ENCODE measurements at places on chromosomes 13 and 19.

DNA sequence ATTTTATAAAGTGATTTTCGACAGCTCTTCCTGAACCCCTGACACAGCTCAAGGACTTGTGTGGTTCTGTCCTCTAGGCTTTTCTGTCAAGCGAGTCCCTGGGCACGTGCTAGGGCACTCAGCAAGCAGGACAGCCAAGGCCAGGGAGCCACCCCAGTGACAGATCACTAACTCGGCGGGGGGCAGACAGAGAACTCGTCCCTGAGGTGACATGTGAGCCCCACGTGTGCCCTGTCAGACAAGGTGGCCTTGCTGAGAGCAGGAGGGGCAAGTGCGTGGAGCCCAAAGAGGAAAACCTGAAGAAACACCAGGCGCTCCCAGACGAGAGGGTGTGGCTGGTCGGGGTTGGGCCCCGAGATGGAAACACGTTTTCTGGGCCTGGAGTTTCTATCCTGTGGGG lies 4.9 kb downstream of the ETFB start:
- no peak for DNase-seq

DNA sequence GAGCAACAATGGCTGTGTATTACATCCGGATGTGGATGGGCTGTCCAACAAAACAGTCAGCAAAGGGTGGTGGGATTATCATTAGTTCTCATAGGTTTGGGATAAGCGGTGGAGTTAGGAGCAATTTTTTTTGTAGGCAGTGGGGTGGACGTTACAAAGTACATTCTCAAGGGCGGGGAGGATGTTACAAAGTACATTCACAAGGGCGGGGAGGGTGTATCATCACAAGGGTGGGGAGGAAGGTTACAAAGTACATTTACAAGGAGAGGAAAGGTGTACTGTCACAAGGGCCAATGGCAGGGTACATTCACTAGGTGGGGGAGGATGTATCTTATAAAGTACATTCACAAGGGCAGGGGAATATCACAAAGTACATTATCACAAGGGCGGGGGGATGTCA lies 20.8 kb upstream of the ZNF561 start:
- no peak for DNase-seq

DNA sequence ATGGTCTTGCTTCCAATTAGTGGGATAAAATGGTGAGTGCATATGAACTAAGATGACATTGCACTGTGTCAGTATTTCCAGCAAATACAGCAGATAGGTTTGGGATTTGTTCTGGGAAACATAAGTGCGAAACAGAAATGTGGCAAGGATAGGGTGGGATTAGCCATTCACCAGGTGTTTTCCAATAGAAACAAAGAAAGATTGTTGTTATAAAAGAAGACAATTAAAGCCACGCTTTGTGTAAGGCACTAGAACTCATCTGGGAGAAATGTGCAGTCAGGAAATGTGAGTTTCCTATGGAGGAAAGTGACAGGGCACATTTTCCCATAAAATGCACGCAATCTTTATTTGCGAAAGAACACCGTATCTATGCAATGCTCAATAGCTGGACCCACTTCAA lies 1547.8 kb downstream of the EFNB2 start:
- no peak for DNase-seq

- no peak for DNase-seq
Observed at GRCh38 chr13:95955255-95955654, 97.9 kb downstream of the UGGT2 start.

GRCh38 chr13:50599046-50599445 lies 244.4 kb downstream of the DLEU7 start:
- DNase-seq = no peak

GRCh38 chr19:4986056-4986455 lies 17.1 kb downstream of the KDM4B start:
- no peak for DNase-seq

GRCh38 chr19:31154021-31154420 lies 195.2 kb downstream of the TSHZ3 start:
- DNase-seq = no peak

DNA sequence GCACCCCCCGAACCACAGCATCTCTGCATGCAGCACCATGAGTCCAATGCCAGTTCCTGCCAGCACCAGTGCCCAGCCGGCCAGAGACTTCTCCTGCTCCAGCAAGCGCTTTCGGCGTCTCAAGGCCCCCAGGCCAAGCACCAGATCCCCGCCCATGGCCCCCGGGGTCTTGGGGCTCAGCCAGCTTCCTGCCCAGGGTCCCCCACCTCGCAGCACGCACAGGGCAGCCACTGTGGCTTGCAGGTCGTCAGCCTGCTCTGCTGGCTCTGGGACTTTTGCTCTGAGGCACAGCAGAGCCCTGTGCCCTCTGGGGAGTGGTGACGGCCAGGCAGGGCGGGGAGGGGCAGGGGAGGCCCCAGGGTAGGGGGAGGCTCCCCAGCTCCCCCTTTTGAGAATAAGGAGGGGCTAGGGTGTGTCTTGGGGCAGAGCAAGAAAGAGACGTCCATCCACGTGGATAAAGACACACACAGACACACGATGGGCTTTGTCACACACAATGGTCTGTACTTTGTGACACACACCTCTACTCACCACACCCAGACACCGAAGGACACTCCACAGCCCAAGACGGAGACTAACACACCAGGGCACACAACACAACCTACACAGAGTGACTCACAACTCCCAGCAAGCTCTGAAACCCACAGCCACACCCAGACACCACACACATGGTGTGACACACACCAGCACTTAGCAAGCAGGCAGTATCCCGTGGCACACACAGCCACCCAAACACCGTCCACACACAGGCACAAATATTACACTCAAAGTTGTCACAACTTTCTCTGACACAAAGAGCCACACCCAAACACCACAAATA lies at the start of gene KCNN4:
Gene KCNN4 (minus strand): TSS at position 268 of the 820 bp plus-strand sequence. CDS start 112 bp downstream, at position 156.
- peak; percentile 30 for DNase-seq

- no peak for DNase-seq
Observed at GRCh38 chr13:107475753-107476453, 739.4 kb downstream of the LIG4 start.

GRCh38 chr19:35512831-35513627 lies 420 bp downstream of the DMKN start:
- DNase-seq = no peak

DNA sequence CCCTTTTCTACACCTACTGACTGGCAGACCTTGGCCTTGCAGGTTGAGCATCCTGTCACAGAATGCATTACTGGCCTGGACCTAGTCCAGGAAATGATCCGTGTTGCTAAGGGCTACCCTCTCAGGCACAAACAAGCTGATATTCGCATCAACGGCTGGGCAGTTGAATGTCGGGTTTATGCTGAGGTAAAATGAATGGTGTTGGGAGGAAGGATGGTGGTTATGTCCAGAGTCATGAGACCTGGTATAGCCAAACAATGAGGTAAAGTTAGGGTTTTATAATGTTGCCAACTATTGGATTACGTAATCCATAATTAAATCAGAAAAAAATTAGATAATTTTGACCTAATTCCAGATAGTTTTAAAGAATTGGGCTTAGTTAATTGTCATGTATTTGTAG lies 212.5 kb downstream of the PCCA start:
- DNase-seq = no peak

DNA sequence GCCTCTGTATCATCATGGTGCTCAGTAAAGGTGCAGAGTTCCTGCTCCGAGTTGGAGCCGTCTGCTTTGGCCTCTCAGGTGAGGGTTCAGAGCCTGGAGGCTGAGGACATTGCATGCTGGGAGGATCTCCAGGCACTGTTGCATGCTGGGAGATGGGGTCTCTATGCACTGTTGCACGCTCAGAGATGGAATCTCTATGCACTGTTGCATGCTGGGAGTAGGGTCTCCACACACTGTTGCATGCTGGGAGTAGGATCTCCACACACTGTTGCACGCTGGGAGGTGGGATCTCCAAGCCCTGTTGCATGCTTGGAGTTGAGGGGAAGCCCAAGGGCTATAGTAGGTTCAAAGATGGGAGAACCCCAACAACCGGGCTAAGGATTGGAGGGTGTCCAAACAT lies 8.3 kb downstream of the CACNG6 start:
- no peak for DNase-seq

DNA sequence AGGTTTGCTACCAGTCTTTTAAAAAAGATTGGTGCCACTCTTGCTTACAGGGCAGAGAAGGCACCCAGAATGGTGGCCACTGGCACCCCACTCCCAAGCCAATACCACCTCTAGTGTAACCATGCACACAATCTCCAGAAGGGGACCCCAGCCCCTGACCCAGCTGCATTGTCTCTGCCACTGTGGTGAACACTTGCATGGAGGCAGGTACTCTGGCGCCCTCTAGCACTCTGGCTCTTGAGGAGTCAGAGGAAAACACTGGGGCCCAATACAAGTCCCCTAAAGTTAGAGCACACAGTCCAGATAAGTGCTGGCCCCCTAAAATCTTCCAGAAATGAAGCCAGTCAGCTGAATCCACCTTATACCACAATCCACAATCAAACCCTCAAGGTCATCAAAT lies 6.0 kb downstream of the ERVV-1 start:
- DNase-seq = no peak

DNA sequence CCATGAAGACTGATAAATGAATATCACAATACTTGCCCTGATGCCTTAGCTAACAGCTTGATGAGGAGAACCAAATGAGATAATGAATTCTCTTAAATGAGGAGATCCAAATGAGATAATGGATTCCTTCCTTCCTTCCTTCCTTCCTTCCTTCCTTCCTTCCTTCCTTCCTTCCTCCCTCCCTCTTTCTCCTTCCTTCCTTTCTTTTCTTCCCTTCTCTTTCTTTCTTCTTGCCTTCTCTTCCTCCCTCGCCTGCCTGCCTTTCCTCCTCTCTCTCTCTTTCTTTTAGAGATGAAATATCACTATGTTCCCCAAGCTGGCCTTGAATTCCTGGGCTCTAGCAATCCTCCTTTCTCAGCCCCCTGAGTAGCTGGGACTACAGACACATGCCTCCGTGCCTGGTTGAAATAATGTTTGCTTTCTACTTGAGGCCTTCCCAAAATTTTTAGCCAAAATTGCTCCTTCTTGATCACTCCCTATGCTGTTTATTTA lies 4.0 kb upstream of the SLAIN1 start:
- DNase-seq = no peak

- peak; percentile 79 for DNase-seq
Observed at GRCh38 chr13:106535552-106536243, at the start of gene EFNB2. Gene EFNB2, minus strand, starts transcription at chr13:106535662. Its CDS starts 698 bp downstream, at chr13:106534964.

DNA sequence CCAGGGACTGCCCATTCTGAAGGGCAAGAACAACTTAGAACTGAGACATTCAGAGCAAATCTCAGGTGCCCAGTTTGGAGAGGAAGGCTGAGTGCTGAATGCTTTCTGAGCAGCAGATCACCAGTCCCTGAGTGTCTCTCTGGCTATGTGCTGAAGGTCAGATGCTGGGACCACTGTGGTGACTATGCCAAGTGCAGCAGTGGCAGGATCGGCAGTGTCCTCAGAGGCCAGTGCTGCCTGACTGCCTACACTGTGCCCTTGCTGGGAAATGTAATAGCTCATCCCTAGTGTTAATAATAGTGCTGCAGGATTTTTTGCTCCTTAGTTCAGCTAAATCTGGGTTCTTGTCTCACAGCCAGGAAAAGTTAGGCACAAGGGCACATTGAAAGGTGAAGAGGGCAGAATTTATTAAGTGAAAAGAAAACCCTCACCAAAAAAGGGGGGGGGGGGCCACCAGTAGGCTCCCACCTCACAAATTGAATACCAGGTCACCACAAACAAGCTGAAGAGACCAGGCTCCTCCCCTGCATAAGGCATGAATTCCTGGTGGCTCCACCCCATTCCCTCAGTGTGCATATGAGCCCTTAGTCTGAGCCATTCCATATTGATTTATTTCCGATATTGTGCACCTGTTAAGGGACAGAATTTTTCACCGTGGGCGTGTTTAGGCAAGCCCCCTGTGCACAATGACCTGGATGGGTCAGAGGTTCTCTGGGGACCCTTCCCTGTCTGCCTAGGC lies 18.5 kb downstream of the RFXAP start:
- no peak for DNase-seq

DNA sequence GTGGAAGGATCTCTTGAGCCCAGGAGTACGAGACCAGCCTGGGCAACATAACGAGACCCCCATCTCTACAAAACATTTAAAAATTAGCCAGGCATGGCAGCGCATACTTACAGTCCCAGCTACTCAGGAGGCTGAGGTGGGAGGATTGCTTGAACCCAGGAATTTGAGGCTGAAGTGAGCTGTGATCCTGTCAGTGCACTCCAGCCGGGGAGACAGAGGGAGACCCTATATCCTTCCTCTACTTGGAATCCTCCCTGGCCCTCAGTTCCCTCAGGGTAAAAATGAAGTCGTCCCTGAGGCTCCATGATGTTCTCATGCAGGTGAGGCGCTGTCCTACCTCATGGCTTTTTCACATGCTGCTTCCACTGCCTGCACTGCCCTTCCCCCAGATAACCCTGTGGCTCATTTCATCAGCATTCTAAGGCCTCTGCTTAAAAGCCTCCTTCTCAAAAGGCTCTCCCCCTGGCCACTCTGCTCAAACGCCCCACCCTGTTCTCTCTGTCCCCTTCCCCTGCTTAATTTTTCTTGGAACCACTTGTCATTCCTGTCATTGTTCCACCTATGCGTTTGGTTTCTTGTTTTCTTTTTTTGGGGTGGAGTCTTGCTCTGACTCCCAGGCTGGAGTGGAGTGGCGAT lies 19.2 kb downstream of the DNM2 start:
- DNase-seq = no peak

GRCh38 chr19:17245535-17245984 lies at the start of gene NR2F6:
Gene NR2F6, minus strand, starts transcription at chr19:17245919. Its CDS starts 699 bp downstream, at chr19:17245220.
- no peak for DNase-seq

GRCh38 chr13:20136781-20137703 lies 23.8 kb downstream of the GJA3 start:
- DNase-seq = no peak

DNA sequence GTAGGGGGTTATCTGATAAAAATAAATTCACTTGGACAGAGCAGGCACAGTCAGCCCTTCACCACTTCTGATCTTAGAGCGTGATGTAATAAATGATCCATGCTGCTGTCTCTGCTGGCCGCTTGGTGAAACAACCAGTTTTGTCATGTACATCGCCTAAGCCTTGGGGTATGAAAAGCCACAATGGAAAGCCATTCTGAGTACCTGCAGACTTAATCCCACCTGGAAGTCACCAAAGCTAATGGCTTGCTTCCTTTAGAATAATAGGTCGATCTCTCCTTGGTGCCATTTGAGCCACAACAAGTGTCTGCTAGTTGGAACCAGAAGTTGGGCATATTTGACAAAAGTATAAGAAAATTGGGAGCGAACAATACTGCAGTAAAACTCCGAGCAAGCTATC lies 1649.7 kb upstream of the SPRY2 start:
- no peak for DNase-seq

GRCh38 chr19:27691991-27692390 lies 1521.0 kb downstream of the UQCRFS1 start:
- DNase-seq = no peak

GRCh38 chr13:94234738-94235137 lies 244.7 kb downstream of the DCT start:
- DNase-seq = no peak

GRCh38 chr13:48318377-48318811 lies 14.8 kb downstream of the RB1 start:
- no peak for DNase-seq

GRCh38 chr13:51620165-51620983 lies 36.1 kb downstream of the WDFY2 start:
- no peak for DNase-seq

GRCh38 chr19:45045671-45046353 lies 7.0 kb downstream of the CLASRP start:
- DNase-seq = no peak

All from effector CD4-positive, alpha-beta T cell (primary cell).